Sciatic nerve (tissue), 2 donors: ENCODE measurements at places on chromosomes 16 and 17. TPM values are rescaled to one million over a fixed set of nuclear protein-coding genes. Genes with fewer than 3 reads are reported as not detected.

The MYH1 gene
- total RNA-seq = not detected

GRCh38 chr16:54993106-54993895, 62.6 kb downstream of the IRX5 start:
- DNase-seq = no peak

The KANSL1 gene
- total RNA-seq = 108 TPM

- DNase-seq = no peak
Measured at GRCh38 chr17:67675481-67675880, 42.3 kb upstream of the NOL11 start.

The KRT16 gene
- 0.85 TPM for total RNA-seq

The GLTPD2 gene
- not detected for total RNA-seq
